ENCODE measurements at places on chromosomes 11 and 22.

GRCh38 chr22:19612866-19613572, 88.8 kb upstream of the CLDN5 start:
- DNase-seq = no peak

- no peak for DNase-seq
Observed at GRCh38 chr22:49905465-49905864, 12.8 kb downstream of the ALG12 start.

DNA sequence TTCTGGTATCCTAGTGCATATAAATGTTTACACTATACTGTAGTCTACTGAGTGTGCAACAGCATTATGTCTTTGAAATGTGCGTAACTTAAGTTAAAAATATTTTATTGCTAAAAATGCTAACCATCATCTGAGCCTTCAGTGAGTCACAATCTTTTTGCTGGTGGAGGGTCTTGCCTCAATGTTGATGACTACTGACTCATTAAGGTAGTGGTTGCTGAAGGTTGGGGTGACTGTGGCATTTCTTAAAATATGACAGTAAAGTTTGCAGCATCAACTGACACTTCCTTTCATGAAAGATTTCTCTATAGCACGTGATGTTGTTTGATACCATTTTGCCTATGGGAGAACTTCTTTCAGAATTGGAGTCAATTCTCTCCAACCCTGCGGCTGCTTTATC, 8.5 kb upstream of the CREBZF start:
- DNase-seq = no peak

GRCh38 chr22:26847816-26848215, 190.4 kb downstream of the MIAT start:
- DNase-seq = no peak

GRCh38 chr11:17643506-17644405, 75.6 kb upstream of the MYOD1 start:
- DNase-seq = no peak

GRCh38 chr11:44556735-44557409, 8.6 kb upstream of the CD82 start:
- DNase-seq = no peak

- peak; percentile 16 for DNase-seq
Observed at GRCh38 chr11:6248248-6248647, 9.4 kb downstream of the CNGA4 start.

DNA sequence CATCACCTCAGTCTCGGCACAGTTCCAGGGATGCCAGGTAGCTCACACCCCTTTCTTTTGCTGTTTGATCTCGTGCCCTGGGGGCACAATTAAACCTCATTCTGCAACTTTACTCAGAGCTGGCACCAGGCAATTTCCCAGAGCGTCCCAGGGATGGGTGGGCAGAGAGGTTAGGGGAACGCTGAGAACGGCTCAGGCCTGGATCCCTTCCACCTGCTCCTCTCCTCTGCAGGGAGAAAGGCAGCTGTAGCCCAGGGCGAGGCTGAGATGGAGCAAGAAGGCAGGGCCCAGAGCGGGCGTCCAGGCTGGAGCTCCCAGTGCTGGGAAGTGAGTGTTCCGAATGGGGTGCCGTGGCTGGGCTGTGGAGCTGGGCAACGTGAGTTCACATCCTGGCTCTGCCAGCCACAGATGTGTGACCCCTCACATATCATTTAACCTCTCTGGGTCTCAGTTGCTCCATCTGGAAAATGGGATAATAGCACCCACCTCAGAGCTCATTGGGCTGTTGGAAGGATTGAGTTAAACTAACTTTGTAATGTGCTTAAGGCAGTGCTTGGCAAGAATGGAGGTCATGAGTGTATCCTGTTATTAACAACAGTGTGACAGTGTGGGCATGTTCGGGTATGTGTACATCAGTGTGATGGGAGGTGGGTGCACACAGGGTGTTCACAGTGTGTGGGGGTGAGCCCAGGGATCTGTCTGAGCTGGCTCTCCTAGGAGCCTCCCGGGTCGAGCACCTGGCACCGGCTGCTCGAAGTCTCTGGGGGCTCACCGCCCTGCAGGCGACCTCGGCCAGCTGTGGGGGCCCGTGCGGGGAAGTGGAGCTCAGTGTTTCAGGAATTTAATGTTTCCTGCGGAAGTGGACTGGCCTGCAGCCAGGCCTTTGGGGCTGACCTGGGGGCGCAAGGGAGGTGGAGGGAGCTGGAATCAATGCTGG, 15.5 kb downstream of the OTUB1 start:
- DNase-seq = no peak

- no peak for DNase-seq
Observed at GRCh38 chr22:44777364-44777755, 25.0 kb downstream of the ARHGAP8 start.

DNA sequence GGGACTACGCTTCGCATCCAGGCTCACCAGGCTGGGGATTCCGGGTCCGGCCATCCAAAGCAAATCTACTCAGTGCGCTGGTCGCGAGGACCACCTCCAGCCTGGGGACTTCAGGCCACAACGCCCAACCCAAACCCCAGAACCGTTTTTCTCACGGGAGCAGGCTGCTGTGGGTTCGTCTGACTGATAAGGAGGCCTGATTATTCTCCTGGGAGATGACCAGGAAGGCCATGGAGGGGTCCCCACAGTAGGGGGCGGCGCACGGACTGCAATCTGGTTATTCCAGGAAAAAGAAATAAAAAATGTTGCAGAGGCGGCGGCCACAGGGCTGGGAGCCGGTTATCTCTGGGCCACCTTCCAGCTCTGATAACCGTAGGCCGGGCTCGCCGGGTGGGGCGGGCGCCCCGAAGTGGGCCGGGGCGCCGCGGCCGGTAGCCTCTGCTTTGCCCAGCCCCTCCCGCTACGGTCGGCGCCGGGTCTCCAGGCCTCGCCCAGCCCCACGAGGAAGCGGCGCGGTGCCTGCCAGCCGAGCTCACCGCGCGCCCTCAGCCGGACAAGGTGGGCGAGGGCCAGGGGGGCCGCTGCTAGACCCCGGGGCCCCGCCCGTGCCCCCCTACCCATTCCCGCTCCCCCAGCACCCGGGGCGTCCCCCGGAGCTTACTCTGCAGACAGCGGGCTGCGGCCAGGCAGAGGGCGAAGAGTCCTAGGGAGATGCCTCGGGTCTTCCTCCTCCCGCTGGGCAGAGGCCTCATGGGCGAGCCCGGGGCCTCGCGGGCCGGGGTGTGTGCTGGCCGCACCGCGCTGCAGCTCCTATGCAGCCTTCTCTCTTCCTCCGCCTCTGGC, 446 bp downstream of the VSTM5 start:
- no peak for DNase-seq

GRCh38 chr11:2862395-2863275, 22.9 kb downstream of the CDKN1C start:
- DNase-seq = no peak

DNA sequence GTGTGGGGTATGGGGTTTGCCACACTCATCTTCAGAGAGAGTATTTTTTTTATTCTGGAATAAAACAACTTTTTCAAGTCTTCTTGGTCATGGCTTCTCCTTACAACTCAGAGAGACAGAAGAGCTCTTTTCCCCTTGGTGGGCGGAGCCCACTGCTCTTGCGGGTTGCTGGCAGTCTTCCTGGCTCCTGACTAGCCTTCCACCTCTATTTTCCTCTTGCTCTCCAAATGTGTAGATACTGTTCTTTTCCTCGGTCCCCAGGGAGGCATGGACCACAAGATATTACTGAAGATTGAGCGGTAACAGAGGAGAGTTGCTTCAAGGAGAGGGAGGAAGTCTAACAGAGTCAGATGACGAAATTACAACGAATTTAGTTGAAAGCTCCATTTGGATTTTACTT, 210.6 kb downstream of the NTM start:
- DNase-seq = peak; percentile 23

DNA sequence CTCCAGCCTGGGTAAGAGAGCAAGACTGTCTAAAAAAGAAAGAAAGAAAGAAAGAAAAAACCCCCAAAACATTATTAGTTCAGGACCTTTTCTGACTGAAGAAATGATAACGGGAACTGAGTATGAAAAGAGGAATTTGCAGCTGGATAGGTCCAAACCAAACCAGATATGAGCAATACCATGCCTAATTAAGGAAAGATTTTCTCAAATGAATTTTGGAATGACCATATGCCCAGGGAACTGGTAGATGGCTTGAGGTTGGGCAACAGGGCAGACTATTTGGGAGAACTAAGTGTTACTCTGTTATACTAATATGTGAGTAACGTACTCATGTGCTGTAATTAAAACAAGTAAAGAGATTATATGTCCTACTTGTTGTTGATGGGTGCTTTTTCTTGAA, 186.1 kb downstream of the TMEM135 start:
- DNase-seq = peak; percentile 33

- DNase-seq = no peak
Observed at GRCh38 chr22:35296051-35296450, 3.6 kb upstream of the TOM1 start.

DNA sequence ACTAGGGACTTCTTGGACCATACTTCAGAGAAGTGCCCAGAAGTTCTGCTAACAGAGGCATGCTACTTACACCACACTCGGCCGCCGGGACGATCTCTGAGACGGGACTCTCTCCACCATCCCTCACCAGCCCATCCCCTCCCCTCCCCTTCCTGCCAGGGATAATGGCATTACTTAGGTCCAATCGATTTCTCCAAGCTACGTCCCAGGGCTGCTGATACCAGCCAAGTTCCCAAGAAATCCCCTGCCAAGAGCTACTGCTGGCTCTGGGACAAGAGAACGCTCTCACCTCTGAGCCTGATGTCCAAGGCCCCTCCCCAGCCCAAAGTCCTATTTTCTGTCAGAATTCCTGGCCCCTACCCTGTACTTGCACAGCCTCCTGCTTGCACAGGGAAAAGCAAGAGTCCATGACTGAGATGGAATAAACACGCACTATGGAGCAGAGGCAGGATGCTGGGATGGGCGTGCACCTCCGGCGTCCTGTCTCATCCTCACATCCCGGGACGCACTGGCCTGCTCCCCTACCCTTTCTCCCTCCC, 42.7 kb downstream of the GDPD5 start:
- DNase-seq = no peak

- no peak for DNase-seq
Observed at GRCh38 chr22:43819421-43819921, 7.4 kb upstream of the EFCAB6 start.

DNA sequence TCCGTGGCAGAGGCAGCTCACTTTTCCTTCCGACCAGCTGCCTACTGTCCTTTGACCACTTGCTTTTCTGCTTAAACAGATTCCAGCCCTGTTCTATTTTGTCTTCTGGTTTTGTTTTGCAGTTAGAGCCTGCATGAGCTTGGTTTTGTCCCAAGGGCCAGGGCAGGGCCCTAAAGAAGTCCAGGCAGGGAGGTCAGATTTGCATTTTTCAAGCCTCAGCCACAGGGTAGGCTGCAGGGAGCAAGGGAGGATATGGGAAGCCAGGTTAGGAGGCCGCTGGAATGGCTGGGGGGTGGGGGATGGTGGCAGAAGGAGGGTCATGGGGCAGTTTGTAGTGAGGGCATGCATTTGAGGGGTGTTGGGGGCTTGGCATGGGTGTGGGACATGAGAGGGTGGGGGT, 23.1 kb downstream of the FADD start:
- no peak for DNase-seq

DNA sequence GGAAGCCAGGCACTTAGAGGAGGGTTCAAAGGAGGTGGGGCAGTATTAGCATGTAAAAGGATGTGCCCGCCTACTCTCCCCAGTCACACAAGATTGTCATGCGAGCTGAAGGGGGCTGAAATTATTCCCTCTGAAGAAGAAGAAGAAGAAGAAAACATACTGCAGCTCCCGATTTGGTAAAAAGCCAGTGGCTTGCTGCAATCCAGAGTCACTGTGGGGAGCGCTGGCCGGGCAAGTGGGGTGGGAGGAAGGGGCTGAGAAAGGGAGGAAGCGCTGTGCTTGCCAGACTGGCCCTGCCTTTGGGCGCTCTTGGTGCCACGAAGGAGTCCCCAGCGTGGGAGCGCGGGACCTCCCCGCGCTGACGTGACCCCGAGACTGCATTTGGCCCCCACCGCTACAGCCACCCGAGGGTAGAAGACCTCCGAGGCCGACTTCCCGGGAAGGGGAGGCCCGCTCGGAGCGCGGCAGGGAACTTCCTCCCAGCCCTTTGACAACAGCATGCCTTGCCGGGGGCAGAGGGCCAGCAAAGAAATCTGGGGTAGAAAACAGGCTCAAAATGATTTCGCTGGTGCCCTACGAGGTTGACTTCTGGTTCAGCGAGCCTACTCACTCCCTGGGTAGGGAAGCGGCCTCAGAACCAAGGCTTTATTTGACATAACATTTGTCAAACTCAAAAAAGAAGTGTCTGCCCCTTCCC, 906.3 kb downstream of the DLG2 start:
- no peak for DNase-seq

- DNase-seq = no peak
Observed at GRCh38 chr11:17135916-17136683, 58.6 kb upstream of the RPS13 start.

GRCh38 chr11:74377689-74378088, 20.5 kb downstream of the PGM2L1 start:
- DNase-seq = no peak

DNA sequence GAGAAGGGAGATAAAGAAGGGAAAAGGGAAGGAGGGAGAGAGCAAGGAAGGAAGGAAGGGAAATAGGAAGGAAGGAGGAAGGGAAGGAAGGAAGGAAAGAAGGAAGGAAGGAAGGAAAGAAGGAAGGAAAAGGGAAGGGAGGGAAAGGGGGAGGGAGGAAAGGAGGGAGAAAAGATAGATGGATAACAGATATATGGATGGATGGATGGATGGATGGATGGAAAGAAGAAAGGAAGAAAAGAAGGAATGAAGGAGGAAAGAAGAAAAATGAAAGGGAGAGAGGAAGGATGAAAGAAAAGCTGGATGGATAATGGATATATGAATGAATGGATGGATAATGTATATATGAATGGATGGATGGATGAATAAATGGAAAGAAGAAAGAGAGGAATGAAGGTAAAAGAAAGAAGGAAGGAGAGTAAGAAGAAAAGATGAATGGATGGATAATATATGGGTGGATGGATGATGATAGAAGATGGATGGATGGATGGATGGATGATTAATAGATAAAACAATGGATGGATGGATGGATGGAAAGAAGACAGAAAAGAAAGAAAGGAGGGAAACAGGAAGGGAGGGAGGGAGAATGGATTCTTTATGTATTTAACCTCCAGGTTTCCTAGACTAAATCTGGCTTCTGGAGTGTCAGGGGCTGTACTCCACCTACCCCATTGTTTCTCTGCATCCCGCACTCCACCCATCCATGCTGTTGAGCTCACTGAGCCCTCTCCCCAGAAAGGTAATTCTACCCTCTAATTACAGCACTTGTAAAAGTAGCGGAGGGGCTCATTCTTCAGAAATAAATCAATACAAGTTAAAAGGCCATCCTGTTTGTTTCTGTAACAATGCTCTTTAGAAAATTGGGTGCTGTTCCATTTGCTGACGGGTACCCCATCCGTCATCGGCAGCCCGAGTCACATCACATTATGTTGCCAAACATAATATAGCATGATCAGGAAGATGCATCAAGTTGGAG, 506.1 kb downstream of the MIAT start:
- no peak for DNase-seq

DNA sequence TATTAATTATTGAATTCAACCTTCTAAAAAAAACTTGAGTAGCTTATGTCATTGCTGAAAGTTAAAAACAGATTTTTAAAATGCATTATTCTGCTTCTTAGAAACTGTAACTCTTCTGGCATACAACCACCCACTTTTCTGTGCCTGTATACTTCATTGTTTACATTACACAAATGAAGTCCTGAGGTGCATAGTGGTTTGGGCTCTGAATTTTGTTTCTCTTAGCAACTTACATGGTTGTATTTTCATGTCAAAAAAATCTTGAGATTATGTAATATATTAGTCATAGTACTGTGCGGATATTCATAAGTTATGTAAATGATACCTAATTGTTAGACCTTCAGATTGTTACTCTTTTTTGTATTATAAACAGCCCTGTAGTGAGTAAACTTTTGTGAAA, 12.2 kb downstream of the SC5D start:
- DNase-seq = no peak

GRCh38 chr11:131658952-131659351, 288.5 kb downstream of the NTM start:
- no peak for DNase-seq

- no peak for DNase-seq
Observed at GRCh38 chr11:108733479-108734116, 68.7 kb downstream of the DDX10 start.

Data from AG09309 (cell line).